NCI-H446 (cell line): ENCODE measurements at places on chromosomes 4 and X.

GRCh38 chr4:92520563-92520962, 216.8 kb downstream of the GRID2 start:
- no peak for DNase-seq

GRCh38 chr4:27414887-27415731, 554.5 kb downstream of the STIM2 start:
- DNase-seq, result no peak

DNA sequence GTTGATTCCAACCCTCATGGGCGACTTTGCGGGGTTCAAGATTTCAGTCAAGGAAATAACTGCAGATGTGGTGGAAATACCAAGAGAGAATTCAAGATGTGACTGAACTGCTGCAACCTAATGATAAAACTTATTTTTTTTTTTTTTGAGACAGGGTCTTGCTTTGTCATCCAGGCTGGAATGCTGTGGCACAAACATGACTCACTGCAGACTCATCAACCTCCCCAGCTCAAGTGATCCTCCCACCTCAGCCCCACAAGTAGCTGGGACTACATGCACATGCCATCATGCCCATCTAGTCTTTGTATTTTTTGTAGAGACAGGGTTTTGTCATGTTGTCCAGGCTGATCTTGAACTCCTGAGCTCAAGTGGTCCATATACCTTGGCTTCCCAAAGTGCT, 19.5 kb upstream of the WDFY3 start:
- no peak for DNase-seq

DNA sequence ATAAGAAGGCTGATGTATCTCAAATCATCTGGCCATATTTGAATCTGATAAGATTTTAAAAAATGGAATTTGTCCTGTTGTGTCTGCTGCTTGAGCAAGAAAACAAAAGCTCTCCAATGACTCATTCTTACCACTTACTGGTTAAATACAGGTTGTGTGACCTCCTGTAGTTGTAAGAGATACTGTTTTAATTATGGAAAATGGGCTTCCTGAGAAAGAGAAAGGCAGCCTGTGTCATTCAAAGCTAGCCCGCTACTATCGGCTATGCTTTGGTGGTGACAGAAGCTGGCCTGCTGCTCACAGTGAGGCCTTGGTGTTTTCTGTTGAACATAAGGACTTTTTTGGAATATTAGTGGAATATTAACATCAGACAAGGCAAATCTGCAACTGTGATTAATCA, 1722.1 kb upstream of the PCDH10 start:
- no peak for DNase-seq

- DNase-seq, result no peak
Measured at GRCh38 chrX:15560924-15561323, 39.8 kb downstream of the ACE2 start.
